ENCODE measurements at places on chromosomes 7 and 10.

- DNase-seq, result peak; percentile 33
These were observed 131.7 kb downstream of the ZMYND11 start for GRCh38 chr10:266974-267425.

GRCh38 chr7:128104108-128104742, 73.0 kb upstream of the LRRC4 start:
- DNase-seq, result peak; percentile 51

GRCh38 chr7:28921822-28922221, 36.3 kb downstream of the TRIL start:
- peak; percentile 76 for DNase-seq

DNA sequence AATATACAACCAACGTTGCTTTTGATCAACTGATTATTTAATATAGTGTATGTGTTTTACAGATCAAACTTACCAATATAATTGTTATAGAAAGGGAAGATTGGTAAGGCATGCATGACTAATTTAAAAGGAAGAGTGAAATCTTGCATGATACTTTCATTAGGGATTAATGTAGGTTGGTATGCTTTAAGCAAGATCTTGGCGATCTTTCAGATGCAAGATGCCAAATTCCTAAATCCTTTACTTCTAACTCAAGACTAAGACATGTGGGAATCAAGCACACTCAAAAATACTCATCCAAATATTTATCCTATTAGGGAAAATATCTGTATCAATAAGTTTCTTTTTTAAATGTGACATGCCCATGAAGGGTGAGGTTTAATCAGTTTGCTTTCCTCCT, 321.4 kb upstream of the MEOX2 start:
- DNase-seq, result no peak

- no peak for DNase-seq
These were observed 23.1 kb upstream of the STEAP4 start for GRCh38 chr7:88329532-88330463.
